ENCODE measurements at places on chromosomes 1 and 21.
A peak's percentile ranks its signal among the peaks of the same experiment; 100 is the strongest.

DNA sequence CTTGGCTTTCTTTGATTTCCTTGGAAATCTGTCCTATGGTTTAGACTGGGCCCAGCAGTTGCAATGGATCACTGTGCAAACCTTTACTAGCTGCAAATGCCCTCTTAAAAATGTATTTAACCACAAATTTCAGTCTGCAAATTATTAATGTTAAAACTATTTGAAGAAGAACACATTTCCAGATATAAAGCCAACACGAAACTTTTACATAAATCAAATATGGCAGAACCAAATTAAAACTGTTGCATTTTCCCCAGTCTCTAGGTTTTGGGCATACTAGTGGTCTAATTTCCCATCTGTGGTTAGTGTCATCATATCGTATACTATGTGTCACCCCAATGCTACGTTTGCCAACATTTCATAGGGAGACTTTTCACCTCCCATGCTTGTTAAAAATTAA, 52.3 kb downstream of the HMCN1 start:
- DNase-seq: no peak

- no peak for DNase-seq
Measured at GRCh38 chr1:15155888-15156741, 2.6 kb downstream of the TMEM51 start.

DNA sequence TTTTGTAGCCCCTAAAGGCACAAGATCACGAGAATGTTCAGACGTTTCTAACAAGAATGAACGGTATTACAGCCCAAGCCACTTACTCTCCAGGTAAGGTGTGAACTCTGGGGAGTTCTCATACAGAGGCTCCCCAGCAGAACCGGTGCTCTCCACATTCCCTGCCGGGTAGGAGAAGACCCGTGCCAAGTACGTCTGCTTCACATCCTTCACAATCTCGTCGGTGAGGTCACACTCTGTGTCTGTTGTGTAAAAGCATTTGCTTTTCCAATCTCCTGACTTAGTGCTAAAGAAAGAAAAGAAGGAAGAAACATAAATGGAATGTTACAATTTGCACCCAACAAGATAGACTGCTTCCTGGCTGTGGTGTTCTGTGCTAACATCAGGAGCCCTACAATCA, 5.7 kb downstream of the F3 start:
- DNase-seq: no peak

DNA sequence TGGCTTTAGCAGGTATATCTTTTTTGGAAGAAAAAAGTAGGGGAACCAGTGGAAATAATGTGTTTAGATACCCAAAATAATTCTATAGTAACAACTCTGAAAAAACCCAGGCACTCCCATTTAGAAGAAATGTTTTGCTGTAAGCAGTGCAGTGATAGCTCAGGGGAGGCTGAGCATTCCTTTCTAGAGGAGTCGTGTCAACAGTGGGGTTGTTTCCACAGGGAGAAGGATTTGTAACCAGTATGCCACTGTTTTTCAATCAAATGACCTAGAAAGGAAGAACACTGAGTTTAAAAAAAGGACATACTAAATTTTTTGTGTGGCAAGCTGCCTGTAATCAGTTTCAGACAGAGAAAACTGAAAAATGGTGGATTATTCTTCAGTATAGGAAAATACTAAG, 2.4 kb downstream of the PGD start:
- DNase-seq: no peak

- DNase-seq: peak; percentile 21
Measured at GRCh38 chr1:100485855-100486258, 52.1 kb upstream of the GPR88 start.

DNA sequence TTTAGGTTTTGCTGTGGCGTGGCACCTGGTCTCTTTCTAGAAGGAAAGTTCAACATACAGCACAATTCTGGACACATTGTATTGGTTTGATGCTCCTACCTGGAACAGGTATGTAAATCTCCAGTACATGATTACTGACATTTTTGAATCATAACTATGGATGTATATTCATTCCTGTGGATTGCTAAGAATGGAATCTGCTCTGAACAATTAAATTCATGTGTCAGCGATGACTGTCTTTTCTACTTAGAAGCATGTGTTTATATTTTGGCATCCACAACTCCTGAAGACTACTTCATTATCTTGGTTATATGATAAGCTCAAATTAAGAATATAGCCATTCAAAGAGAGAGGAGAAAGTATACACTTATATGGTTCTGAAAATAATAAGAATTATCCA, 291.8 kb downstream of the CHRM3 start:
- no peak for DNase-seq

GRCh38 chr1:151993734-151994496, at the start of gene S100A10:
Gene S100A10, minus strand, starts transcription at chr1:151993859. Its CDS starts 7,629 bp downstream, at chr1:151986230.
- DNase-seq: peak; percentile 90

DNA sequence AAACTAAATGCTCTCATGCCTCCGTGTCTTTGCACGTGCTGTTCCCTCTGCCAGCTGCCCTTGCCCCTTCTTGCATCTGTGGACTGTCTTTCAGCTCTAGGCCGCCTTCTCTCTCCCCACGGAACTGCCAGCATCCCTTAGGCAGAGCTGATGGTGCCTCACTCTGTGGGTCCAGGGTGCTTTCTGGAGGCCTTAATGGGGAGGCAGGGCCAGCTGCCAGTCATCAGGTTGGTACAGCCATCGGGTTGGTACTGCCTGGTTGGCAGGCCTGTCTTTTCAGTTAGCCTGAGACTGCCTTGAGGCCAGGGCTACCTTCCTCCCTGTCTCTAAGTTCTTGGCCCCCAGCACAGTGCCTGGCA, 61.4 kb upstream of the TARBP1 start:
- DNase-seq: no peak

- DNase-seq: no peak
Measured at GRCh38 chr21:43591571-43591970, 67.7 kb downstream of the HSF2BP start.

GRCh38 chr1:24992761-24993211, 62.7 kb upstream of the RUNX3 start:
- DNase-seq: no peak

GRCh38 chr1:50783286-50783685, 176.8 kb downstream of the FAF1 start:
- no peak for DNase-seq

- DNase-seq: no peak
Measured at GRCh38 chr1:24709791-24710441, 35.3 kb upstream of the CLIC4 start.

GRCh38 chr1:92326681-92327080, 27.8 kb downstream of the RPAP2 start:
- no peak for DNase-seq

DNA sequence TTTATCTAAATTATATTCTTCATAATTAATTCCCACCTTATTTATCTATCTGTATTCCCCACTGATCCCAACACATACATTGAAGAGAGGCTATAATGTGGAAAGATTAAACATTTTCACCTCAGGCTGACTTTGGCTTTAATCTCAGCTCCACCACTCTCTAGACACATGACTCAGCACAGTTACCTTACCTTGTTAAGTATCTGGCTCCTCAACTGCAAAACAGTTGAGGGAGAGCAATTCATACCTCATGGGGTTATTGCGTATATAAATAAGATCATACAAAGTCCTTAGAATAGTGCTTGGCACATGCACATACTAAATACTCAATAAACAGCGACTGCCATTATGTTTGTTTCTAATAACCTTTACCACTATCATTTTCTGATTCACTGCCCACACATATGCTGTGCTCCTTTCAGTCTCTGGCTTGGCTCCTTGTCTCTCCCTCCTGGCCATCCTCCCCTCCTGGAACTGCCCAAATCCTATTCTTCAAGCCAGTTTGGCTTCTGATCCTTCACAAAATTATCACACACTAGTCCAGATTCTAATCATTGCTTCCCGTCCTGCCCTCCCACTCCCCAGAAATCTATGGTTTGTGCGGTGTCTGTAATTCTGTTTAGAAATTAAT, 50.1 kb downstream of the BCL9 start:
- no peak for DNase-seq

DNA sequence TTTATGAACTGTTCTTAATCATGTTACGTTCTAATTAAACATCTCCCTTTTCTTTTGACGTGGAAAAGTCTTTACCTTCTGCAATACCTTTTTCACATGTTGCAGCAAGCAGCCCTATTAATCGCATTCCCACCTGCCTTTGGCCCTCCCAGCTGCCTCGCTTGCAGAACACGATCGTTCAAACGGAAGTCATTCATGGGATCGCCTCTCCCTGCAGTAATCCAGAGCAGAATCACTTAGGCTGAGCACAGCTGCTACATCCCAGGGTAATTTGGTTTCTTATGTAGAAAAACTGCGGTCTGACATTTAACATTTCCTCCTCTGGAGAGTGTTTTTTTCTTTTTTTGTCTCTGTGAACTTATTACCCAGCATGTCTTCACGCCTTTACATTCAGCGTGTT, 206.3 kb downstream of the KIF26B start:
- DNase-seq: no peak

GRCh38 chr1:182851825-182852224, 12.7 kb downstream of the DHX9 start:
- no peak for DNase-seq

DNA sequence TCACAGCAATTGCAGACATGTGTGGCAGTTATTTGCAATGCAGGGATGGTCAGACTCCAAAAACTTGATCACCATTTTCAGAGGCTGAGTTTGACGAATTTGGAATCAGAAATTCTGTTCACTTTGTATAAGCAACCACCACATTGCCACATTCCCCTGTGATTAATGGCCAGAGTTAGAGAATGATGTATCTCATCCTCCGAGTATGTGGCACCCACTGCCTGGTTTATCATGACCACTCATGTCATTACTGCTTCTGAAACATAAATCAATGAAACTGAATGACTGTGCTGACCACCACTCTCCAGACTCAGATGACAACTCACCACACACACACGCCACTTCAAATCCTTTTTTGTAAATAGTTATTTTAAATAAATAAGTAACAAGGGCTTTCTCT, 66.6 kb upstream of the CACHD1 start:
- no peak for DNase-seq

- no peak for DNase-seq
Measured at GRCh38 chr1:154735061-154735803, 127.2 kb upstream of the ADAR start.

DNA sequence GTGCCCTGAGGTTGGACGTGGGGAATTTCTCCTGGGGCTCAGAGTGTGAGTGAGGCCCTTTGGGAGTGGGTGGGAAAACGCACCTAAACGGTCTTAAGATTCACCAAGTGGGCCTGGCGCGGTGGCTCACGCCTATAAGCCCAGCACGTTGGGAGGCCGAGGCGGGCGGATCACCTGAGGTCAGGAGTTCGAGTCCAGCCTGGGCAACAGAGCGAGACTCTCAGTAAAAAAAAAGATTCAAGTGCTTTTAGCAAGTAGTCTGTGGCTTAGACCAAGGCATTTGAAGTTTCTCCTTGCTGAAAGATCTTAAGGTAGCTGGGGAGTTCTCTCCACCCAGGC, 1.4 kb downstream of the RPS8 start:
- DNase-seq: no peak

GRCh38 chr1:13793088-13793730, 93.2 kb downstream of the PRDM2 start:
- DNase-seq: no peak

GRCh38 chr1:57232500-57232899, 191.4 kb downstream of the DAB1 start:
- no peak for DNase-seq

- no peak for DNase-seq
Measured at GRCh38 chr1:4310396-4310923, 343.9 kb upstream of the AJAP1 start.

DNA sequence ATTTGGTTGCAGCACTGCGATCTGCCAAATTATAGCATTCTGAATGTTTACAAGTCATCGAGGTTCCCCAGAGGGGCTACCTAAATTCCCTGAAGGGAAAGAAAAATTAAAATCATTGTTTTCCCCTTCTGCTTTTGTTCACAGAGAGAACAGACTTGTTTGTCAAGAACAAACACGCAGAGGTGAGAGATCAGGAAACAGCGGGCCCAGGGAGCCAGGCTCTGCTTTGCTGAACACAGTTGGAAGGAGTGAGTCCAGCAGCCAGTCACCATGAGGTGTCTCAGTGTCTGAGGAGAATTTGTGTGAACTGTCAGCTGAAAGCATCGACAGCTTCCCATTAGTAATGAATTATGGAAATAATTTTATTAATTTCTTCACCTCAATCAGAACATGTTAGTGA, 52.5 kb downstream of the RWDD3 start:
- no peak for DNase-seq

DNA sequence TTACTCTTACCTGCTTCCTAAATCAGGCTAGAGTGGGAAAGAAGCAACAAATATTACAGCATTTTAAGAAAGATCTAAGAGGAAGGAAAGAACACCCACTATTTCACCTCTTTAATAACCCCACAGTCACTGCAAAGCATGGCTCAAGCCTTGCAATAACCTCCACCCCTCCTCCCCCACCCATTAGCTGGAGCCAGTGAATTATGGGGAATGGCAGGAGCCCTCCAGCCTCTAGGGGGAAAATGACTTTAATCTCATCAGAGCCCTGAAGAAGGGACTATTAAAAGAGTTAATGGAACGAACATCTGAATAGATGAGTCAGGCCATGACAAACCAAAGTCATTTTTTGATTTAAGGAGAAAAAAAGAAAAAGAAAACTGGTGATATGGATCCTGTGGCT, 630.7 kb upstream of the PLXNA2 start:
- DNase-seq: no peak

GRCh38 chr1:104082221-104082620, 332.5 kb downstream of the AMY1C start:
- DNase-seq: no peak

- DNase-seq: no peak
Measured at GRCh38 chr1:240804475-240804874, 192.5 kb upstream of the GREM2 start.
